ENCODE measurements at places on chromosomes 2 and 18. TPM values are rescaled to one million over a fixed set of nuclear protein-coding genes. Genes with fewer than 3 reads are reported as not detected.

- no peak for DNase-seq
Observed at GRCh38 chr18:9736286-9736835, 28.3 kb downstream of the RAB31 start.

- DNase-seq = no peak
Observed at GRCh38 chr2:71477231-71477691, 23.9 kb downstream of the DYSF start.

DNA sequence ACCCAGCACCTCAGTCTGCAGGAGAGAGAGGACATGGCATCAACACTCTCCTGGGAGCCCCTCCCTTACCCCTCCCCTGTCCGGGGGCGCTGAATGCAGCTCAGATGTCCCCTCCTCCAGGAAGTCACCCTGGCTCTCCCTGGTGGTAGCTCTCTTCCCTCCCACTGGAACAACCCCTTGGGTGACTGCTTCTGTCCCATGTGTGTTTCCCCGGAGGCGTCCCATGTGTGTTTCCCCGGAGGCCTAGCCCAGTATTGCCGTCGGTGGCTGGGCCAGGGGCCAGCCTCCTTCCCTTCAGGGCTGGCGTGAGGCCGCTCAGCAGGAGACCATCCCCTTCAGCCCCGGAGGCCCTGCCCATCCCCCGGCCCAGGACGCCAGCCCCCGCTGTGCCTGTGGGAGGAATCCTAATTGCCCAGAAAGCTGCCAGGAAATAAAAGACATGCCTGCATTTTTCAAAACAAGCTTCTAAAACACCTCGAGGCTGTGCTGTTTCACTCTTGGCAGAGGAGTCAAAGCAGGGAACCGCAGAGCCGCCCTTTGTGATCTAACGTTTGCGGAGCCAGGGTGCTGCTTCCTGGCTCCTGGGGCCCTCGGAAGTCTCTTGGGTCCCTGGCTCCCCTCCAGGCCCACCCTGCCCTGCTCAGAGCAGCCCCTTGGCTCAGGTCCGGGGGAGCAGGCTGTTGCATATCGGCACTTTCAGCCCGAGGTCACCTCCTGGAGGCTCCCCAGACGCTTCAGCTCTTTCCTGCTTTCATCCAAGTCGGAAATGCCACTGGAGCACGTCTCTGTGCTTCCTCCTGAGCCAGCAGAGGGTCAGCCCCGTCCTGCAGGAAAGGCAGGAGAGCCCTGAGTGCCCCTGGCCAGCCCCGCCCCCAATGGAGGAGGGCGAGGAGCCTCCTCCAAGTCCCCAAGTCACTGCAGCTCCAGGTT is 11.4 kb downstream of the SNED1 start:
- DNase-seq = peak; percentile 50

DNA sequence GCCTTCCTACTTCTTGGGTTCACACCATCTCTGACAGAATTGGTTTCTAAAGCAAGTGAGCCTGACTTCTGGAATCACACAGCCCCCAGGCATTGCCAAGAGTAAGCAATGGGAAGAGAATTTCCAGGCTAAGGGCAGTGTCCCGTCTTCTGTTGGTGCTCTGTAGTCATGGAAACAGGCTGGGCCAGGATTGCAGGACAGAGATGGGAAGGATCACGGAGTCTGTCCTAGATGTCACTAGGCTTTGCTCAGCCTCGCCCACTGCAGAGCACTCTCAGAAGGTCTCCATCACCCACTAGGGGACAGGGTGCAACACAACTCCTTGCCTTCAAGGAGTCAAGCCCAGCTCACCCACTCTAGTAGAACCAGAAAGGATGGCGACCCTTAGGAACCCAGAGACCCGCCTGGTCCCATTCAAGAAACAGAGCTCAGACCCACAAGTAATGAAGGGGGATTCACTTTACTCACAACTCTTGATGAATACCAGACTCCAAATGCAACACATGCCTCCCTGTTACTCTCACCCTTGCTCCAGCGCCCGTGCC is 48.6 kb upstream of the TEX51 start:
- DNase-seq = no peak

DNA sequence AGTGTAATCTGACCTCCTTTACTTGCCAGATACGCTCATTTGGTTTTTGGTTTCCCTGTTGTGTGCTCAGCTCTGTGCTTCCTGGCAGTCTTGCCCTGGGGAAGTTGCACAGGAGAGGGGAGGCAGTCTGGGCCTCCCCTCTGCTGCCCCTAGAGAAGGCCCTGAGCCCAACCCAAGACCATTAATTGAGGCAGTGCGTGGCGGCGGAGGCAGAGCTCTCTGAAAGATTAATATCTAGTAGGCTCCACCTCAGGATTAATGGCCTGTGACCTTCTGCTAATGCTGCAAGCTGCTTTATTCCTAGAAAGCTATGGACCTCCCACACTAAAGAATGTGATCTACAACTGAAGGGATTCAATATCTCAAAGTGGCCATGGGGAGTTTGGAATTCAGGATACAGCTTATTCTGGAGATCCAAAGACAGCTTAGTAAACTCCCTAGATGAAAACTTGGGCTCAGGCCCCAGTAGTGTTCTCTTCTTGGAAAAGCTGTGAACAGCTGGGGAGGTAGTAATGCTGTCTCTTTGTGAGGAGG is 41.4 kb upstream of the MAPRE2 start:
- no peak for DNase-seq

- no peak for DNase-seq
Observed at GRCh38 chr2:119488245-119489214, 35.8 kb downstream of the SCTR start.

DNA sequence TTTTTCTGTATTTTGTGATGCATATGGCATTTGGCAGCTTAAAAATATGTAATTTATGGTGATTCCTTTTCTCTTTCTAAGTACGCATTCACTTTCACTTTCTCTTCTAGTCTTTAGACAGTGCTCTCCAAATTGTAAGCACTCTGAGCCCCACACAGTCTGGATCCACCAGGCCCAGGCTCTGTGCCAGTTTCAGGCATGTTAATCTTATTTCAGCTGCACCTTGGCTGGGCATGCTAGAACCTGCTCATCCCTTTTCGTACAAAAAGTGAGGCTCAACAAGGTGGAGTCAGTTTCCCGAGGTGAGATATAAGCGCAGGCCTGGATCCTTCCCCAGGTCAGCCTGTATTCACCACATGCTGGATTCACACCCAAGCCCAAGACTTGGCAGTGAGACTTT is 203.9 kb downstream of the MTX2 start:
- peak; percentile 25 for DNase-seq

DNA sequence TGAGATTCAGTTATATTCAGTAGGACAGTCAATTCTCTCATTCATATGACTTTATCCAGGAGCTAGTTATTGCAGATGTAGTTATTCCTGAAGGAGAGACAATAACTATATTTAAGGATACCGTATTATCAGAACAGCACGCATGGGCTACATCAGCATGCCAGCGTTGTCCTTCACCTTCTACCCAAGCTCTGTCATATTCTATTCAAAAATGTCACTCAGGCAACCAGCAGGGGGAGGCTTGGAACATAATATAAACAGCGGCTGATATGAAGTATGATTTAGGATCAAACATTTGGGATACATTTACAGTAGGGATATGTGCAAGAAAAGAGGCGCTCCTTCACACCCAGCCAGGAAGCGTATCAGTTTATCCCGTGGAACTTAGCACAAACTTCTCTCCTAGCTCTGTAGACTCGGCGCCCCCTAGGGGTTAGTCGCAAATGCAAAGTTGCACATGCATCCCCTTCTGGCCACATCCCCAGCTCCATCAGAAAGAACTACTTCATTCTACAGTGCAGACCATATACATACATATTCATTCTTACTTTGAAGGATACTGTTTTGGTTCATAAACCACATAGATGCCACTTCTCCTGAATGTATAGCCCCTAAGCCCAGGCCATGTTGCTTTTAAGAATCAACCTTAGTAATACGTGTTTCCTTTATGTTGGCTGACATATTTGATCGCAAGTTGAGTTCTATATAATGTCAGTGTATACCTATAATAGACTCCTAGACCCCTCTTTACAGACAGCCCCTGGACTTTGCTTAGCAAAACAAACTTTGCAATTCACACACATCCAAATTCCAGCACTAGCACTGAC is 759.4 kb downstream of the ADCYAP1 start:
- no peak for DNase-seq

DNA sequence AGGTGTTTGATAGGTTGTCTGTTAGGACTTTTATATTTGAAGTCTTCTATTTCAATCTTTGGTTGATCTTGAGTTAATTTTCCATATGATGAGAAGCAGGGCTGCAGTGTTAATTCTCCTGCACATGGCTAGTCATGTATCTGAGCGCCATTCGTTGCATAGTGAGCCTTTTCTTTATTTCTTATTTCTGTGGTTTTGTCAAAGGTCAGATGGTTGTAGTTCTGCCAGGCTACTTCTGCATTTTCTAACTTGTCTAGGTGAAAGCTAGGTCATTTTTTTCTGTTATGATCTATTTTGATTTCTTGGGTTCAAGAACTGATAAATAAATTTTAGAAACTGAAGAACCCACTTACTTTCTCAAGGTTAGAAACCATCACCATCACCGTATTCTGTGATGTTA is 56.7 kb downstream of the CCDC74A start:
- no peak for DNase-seq

DNA sequence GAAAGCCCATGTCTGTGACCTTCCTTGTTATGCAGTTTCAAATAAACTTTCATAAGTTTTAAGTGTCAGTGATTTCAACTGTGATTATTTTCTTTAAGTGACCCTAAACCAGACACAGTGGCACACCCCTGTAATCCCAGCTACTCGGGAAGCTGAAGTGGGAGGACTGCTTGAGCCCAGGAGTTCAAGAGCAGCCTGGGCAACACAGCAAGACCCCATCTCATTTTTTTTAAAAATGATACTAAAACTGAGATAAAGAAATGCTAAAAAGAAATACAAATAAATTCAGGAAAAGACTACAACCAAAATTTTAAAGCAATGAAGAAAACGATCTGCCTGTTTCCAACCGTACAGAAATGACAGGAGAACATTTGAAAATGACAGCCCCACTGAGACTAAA is 54.2 kb downstream of the ROCK2 start:
- DNase-seq = no peak

DNA sequence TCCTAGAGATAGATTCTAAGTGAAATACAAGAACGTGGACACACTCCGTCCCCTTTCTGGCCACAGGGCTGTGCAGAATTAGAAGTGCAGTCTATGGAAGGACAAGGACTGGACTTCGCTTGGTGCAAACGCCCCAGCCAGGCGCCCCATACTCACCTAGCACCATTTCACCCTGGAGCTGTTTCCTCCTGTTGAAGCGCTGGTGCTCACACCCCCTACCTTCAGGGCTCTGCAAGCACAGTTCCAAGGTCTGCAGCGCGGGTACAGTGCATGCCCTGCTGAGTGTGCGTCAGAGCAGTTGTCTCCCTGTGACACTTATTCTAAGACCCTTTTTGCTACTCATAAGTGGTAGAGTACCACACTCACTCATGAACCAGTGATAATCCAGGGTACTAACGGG is 3.0 kb downstream of the HPCAL1 start:
- no peak for DNase-seq

GRCh38 chr2:191836853-191837769 is 9.8 kb downstream of the CAVIN2 start:
- DNase-seq = peak; percentile 57

DNA sequence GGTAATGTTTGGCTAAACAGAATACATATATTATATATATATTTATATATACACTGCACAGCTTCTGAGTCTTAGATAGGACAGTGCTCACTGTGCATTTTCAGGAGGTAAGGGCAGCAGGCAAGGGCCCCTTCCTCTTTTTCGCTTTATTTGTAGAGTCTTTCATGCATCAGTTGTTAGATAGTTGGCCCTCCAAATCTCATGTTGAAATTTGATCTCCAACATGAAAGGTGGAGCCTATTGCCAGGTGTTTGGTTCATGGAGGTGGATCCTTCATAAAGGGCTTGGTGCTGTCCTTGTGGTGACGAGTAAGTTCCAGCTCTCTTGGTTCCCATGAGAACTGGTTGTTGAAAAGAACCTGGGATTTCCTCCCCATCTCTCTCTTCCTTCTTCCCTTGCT is 48.1 kb downstream of the TSN start:
- DNase-seq = no peak

DNA sequence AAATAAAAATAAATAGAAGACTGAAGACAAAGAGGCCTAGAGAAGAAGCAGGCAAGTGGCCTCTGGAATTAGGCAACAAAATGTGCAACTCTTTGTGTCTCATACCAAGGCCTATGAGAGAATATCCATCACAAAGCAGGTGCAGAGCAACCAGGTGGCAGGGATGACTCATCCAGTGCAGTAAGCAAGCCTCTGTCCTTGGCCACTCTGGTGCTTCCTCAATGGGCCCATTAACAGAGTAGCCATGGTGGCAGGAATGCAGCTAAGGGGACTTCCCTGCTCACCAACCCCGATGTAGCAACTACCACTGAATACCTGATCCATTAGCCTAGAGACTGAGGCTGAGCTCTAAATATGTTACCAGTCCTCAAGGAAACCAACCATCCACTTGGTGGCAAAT is 11.0 kb upstream of the EPG5 start:
- DNase-seq = no peak

- DNase-seq = no peak
Observed at GRCh38 chr2:165637396-165637795, 156.7 kb downstream of the GALNT3 start.

DNA sequence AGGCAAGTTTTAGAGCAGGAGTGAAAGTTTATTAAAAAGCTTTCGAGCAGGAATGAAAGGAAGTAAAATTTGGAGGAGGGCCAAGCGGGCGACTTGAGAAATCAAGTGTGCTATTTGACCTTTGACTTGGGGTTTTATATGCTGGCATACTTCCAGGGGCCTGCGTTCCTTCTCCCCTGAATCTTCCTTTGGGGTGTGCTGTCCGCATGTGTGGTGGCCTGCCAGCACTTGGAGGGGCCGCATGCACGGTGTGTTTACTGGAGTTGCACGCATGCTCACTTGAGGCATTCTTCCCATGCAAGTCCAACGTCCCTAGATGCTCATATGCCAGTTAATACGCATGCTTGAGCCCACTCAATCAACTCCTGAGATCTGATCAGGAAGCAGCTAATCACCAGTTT is 78.3 kb upstream of the MAP4K4 start:
- peak; percentile 48 for DNase-seq

The RIT2 gene
- total RNA-seq = not detected

The RFTN2 gene
- total RNA-seq = 2.3 TPM

The ATL2 gene
- 62.6 TPM for total RNA-seq

The SLC4A5 gene
- total RNA-seq = not detected

Measured in IMR-90 (cell line).